ENCODE measurements at places on chromosomes 12 and 14.

DNA sequence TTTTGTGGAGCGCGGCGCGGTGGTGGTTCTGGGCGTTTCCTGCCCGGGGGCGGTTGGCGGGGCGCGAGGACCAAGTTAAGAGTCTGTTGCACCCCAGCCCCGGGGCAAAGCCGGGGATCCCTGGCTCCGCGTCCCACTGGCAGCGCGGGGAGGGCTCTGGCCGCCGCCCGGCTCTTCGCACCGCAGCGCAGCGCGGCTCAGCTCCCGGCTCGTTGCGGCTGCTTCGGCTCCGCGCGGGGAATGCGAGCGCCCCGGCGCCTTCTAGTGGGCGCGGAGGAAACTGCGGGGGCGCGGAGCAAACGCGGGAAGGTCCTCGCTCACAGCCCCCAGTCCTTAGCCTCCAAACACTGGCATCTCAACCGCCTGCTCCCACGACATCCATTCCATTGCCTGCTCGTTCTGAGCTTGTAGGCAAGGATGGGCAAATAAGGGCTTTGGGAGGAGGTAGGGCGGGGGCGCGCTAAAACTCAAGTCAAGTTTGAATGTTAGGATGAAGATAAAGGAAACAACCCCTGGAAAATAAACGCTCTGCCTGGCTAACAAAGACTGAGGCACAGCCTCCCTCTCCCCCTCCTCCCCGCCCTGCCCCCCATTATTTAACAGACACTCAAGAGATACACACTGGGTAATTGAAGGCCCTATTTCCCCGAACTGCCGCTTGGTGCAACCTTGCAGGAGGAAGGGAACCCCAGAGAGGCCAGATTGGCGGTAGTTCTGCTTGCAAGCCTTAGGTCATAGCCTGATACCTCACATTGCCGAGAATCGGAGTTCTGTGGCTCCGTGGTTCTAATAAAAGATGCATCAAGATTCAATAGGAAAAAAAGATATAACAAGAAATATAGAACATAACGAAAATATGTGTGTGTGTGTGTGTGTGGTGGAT lies at the start of gene B4GALNT1:
Gene B4GALNT1 (minus strand): TSS at position 244 of the 883 bp plus-strand sequence. CDS start 1,069 bp downstream, outside the sequence.
- peak; percentile 38 for DNase-seq

DNA sequence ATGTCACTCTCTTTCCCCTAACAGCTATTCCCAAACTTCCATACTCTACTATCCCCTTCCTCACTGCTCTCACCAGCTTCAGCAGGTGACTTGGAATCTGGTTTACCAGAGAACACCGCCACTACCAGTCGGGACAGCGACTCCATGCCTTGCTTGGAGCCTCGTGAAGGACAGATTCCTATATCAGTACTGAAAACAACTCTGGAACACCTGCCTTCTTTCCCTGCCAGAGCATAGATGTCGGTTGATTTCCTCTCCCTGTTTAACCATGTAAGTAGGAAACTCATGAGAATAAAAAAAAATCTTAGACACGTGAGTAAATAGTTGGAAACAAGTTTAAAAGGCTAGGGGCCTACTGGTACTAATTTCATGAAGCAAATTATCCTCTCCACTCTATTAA lies 219.5 kb upstream of the ABCD2 start:
- DNase-seq: no peak

DNA sequence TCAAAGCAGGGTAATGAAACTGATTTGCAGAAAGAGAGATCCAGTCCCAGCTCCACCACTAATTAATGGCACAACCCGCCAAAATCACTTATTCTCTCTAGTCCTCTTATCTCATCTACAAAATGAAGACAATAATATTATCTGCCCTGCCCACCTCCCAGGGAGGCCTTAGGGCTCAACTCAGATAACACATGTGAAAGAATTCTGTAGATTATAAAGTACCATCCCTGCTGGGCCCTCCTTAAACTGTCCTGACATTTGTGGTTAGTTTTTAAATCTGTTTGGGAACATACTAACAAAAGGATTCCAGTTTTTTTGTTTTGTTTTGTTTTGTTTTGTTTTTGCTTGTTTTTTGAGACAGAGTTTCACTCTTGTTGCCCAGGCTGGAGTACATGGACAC lies 7.3 kb downstream of the POMT2 start:
- DNase-seq: no peak

GRCh38 chr14:39488600-39488999 lies 56.4 kb upstream of the FBXO33 start:
- no peak for DNase-seq

GRCh38 chr12:105920161-105920684 lies 218.5 kb downstream of the NUAK1 start:
- no peak for DNase-seq

GRCh38 chr14:73295198-73295796 lies 58.0 kb downstream of the PAPLN start:
- DNase-seq: no peak

- no peak for DNase-seq
These were observed 38.0 kb downstream of the CLMN start for GRCh38 chr14:95281560-95282176.

DNA sequence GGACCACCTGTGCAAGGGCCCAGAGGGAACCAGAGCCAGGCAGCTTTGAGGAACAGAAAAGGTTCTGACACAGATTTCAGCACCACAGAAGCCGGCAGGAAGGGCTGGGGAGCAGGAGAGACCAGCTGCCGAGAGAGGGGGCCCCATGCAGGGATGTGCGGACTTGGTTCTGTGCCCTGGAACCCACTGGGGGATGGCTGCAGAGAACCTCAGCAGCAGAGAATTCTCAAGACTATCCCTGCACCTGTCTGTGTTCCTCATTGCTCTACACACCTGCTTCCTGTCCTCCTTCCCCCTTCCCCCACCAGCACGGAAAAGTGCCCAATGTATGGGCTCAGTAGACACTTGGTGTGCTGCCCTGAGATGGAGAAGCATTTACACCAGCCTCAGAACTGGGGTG lies 3.2 kb downstream of the SERPINA9 start:
- no peak for DNase-seq

GRCh38 chr12:109069307-109070271 lies 17.2 kb downstream of the USP30 start:
- no peak for DNase-seq

DNA sequence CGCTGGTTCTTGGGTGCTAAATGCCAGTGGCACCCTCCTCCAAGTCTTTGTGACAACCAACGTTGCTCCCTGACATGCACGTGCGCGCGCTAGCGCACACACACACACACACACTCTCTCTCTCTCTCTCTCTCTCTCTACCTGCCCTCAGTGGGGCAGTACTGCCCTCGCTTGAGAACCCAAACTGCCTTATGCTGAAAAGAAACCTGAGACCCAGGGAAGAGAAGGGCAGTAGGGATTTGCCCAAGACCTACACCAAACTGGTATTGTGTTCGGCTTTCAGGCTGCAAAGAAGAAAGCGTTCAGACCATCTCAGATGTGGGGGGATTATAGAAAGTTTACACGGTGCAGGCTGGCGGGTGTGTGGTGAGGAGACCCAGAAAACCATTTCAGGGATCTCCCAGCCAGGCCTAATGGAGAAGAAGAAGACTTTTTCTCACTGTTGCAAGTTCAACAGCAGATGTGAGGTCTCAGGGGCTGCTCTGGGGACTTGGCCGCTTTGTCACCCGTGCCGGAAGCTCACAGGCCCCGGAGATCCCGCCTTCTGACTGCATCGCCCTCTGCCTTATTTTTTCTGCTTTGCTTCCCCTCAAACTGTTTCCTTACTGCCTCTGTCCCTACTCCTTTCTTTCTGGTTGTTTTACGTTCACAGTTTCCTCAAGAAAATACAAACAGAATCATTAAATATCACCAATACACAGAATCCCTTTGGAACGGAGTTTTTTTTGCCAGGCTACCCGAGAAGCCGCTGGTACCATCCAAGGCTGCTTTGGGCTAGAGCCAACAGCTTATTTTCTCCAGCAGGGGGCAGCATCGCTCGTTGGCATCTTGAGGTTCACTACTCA lies 82.4 kb downstream of the PPM1A start:
- peak; percentile 31 for DNase-seq

DNA sequence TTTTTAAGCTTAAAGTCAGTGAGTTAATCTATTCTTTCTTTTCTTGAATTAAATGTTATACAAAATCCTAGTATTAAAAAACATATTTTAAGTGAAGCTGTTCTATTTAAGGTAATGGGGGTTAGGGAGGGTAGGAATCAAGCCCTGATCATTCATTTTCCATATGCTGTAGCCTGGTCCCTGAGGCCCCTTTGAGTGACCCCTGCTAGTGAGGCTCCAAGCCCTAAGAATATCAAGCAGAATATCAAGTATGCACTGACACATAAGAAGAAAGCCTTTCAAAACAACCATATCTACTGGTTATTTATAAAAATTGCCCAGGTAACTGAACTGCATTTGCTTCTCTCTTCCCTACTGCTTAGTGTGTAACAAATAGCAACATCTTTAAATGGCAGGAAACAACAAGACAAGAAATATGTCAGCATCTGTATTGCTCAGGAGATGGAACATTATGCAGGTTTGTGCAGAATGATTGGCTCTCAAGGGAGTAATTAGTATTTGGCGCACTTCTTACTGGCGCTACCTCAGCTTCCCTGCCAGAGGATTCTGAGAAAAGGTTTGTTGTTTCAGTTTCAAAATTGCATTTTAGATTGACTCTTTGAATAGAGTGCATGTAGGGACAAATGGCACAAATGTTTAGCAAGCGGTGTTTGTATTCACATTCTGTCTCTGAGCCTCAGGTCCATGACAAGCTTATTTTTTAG lies 223.0 kb downstream of the DUSP6 start:
- no peak for DNase-seq

GRCh38 chr12:64181430-64182291 lies 40.4 kb downstream of the KICS2 start:
- DNase-seq: no peak

DNA sequence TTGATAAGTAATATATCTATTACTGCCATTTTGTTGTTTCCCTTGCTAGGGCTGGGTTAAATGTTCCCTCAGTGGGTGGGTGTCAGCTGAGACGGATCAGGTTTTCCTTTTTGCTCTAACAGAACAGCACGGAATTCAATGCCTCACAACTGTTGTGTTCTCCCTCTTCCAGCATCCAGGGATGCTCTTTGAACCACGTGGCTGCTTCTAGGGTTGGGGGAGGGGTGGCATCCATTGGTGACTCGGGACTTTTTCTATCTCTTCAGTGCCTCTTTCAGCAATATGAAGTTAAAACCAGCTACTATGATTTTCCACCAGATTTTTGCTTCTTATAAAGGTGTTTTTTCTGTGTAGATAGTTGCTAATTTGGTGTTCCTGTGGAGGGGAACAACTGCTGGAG lies 884.9 kb upstream of the FOXG1 start:
- no peak for DNase-seq

- no peak for DNase-seq
These were observed 231.9 kb downstream of the BCL11B start for GRCh38 chr14:99040052-99040451.

GRCh38 chr12:38392554-38393144 lies 76.1 kb downstream of the ALG10B start:
- DNase-seq: no peak

DNA sequence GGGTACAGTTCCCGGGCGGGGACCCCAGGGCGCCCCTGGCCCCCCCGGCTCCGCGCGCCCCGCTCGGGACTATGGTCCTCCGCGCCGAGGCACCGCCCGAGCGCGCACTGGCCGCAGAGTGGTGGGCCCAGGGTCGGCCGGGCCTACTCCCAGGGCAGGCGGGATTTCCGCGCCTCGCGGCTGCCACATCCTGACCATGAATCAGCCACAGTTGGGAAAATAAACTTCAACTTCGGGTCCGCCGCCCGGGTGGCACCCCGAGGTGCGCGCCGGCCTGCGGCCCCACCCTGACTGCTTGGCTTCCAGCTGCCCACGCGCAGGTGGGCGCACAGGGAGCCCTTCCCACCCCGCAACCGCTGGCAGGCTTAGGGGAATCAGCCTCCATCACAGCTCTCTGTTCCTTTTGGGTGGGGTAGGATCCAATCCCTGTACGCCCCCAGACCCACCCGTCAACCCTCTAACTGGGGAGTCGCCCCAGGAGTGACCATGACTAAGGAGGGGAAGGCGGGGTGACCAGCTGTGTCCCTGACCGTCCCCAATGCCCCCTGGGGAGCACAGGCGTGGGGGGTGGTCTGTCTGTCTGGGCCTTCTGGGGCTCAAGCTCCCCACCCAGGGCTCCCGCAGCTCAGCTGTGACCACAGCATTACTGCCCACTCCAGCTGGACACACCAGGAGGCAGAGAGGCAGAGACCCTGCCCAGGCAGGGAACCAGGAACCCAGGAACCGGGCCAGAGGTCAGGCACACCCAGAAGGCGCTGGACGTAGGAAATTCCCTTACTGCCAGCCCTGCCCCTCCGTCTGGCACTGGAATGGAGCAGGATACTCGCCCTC lies 678 bp downstream of the INF2 start:
- DNase-seq: no peak

- no peak for DNase-seq
These were observed 72.2 kb downstream of the BORCS5 start for GRCh38 chr12:12428961-12429657.

DNA sequence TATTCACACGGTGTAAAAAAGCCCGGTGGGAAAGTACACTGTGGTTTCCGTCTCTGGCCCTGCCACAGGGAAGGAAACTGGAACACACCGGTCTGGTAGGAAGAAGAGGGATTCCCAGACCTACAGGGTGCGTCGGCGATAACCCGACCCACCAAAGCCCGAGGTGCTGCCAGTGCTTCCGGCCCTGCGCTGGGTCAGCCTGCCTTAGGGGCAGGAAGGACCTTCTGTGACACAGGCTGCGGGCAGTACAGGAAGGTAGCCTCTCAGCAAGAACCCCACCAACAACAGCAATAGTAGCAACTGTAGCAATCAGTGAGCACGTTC lies 169.5 kb upstream of the FKBP4 start:
- no peak for DNase-seq

GRCh38 chr14:70498191-70498590 lies 36.6 kb downstream of the ADAM20 start:
- DNase-seq: no peak

DNA sequence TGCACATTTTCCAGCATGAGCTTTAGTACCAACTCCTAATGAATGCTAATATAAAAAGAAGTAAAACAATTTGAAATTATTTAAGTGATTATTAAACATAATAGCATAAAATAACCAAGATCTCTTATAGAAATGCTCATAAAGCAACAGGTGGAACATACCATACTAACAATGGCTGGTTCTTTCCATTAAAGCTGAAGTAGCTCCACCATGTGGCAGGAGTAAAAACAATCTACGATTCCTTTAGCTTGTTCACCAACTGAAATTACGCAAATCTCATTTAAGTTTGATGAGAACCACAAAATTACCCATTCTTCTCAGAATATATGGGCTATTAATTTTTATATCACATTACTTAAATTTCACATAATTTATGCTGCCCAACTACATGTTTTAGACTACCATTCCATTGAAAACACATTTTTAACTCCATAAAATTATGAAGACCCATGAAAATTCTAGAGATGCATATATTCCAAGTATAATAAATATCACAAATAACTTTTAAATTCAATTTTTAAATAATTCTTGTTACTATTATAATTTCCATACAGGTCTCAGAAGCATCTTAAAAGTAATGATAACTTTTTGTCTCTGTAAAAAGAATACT lies 213.6 kb downstream of the DAD1 start:
- DNase-seq: no peak
